ENCODE measurements at places on chromosomes 7 and 10.
A peak's percentile ranks its signal among the peaks of the same experiment; 100 is the strongest.

GRCh38 chr10:109957092-109957797 lies 33.9 kb upstream of the XPNPEP1 start:
- DNase-seq = peak; percentile 49

GRCh38 chr10:3750006-3750816 lies 34.8 kb downstream of the KLF6 start:
- no peak for DNase-seq

- DNase-seq = no peak
Observed at GRCh38 chr7:111388016-111388415, 174.3 kb downstream of the IMMP2L start.

- DNase-seq = no peak
Observed at GRCh38 chr7:157463245-157463644, 126.4 kb downstream of the DNAJB6 start.

DNA sequence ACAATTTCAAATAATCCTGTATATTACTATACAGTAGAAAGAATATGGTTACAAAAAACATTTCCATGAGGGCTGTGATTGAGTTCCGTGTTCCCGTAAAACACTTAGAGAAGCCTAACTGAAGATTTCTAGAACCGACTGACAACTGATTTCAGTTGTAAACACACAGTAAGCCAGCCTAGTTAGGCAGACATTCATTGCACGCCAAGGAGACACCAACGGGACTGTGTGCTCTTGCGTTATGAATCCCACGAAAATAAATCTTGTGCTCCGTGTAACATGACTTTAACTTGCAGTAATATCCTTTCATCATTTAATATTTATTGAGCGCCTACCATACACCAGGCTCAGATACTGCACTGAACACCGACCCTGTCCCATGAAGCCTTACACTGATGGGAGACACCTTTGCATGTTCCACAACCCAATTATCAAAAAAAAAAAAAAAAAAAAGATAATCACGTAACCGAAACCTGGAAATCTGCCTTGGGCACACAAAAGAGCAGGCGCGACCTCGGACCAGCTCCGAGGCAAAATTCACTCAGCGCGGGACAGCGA lies 420 bp upstream of the KLHL7 start:
- no peak for DNase-seq

- no peak for DNase-seq
Observed at GRCh38 chr10:100325158-100325557, 4.9 kb downstream of the PKD2L1 start.

DNA sequence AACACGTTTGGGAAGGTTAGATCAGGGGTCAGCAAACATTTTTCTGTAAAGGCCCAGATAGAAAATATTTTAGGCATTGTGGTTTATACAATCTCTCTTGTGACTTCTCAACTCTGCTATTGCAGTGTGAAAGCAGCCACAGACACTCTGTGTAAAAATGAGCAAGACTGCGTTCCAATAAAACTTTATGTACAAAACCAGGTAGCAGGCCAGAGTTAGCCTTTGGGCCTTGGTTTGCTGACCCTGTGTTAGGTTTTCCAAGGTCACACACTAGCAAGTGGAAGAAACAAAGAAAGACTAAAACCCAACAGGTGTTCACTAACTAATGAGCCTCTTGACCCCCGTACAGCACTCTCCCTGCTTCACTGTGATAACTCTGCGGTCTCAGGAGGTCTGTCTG lies 14.9 kb upstream of the PAXIP1 start:
- peak; percentile 56 for DNase-seq

DNA sequence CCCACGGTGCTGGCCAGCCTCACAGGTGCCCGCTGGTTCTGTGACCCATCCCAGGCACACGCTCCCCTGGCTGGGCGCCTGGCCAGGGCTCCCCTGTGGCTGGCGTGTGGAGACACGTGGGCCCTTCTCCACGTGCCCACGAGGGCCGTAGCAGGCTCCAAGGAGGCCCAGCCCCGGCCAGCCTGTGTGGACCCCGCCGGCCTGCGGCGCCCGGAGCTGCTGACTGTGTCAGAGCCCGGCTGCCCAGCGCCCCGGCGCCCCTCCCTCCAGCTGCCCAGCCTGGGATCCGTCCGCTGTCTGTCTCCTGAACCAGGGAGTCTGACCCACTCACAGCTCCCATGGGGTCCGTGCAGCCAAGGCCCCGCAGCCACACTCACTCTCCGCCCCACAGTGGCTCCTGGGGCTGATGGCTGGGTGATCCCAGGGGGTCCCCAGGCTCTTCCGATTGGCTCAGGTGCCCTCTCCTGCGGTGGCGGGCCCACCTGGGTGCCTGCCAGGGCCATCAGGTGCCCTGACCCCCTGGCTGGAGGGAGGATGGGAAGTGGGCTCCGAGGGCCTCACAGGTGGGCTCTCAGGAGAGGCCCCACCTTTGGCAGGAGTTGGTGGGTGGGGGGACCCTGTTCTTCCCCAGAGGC lies 9.6 kb downstream of the TMEM184A start:
- no peak for DNase-seq

GRCh38 chr10:75508239-75508813 lies 76.9 kb downstream of the LRMDA start:
- no peak for DNase-seq

DNA sequence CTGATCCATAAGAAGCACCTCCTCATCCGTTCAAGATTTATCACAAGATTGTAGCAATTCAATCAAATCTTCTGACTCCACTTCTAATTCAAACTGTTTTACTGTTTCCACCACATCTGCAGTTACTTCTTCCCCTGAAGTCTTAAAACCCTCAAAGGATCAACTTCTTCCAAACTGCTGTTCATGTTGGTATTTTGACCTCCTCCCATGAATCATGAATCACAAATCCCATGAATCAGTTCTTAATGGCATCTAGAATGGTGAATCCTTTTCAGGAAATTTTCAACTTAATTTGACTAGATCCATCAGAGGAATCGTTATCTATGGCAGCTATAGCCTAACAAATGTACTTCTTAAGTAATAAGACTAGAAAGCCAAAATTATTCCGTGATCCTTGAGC lies 122.3 kb downstream of the IMMP2L start:
- DNase-seq = no peak

DNA sequence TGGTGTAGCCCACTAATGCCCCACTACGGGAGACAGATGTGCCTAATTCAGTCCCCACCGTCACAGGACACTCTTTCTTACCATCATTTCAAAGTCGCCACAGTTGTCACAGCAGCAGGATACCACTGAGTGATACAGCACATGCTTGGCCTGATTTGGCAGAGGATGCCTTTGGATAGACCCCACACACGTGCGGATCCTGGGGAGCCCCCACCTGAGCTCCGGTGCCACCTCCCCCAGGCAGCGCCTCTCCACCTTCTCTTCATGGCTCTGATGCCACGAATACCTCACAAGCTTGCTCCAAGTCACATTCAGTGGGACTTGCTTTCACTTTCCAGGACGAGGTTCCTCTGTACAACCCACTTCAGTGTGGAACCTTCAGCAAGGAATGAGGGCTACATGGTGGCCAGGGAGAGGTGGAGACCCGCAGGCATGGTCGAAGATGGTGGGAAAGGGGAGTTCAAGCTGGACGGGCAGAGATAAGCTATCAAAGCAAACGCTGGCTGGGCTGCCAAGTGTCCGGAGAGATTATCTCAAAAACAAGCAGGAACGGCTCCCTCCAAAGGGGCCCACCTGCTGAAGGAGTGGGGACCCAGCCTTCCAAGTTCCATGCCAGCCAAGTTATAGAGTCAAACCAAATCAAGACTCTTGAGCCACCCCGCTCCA lies 107.4 kb downstream of the ZRANB1 start:
- DNase-seq = no peak

DNA sequence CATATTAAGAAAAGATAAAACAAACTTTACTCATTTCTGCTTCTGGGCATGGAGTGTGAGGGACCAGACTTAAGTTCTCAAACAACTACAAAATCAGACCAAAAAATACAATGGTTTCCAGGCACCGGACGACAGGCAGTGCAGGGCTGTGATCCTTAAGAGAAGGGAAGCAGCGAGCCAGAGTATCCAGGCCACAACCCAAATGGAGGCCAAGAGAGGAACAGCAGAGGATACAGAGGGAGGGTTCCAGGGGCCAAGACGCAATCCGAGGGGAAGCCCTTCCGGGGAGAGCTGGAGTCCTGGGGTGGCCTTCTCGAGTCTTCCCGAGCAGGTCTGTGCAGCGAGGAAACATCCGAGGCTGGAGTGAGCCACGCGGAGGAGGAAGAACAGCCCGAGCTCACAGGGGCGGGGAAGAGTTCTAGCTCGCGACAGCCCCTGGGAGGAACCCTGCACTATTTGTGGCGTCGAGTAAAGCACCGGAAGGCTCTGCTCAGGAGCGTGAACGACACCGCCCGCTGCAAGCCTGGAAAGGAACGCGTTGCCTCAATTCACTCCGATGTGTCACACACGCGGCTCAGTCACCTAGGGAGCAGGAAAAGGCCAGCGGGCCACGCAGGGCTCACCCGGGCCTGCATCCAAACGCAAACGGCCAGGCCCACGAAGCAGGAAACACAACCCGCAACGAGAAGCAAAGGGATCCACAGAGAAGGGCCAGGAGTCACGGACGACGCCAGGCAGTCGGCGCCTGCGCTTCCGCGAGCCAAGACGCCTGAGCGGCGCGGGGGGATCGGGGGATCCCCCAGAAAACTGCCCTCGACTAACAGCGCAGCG lies 933 bp upstream of the RNF32 start:
- no peak for DNase-seq

- no peak for DNase-seq
Observed at GRCh38 chr7:4207011-4207410, 475.1 kb upstream of the FOXK1 start.

- DNase-seq = no peak
Observed at GRCh38 chr7:141928146-141928844, 12.1 kb downstream of the OR9A4 start.

- DNase-seq = no peak
Observed at GRCh38 chr7:73447121-73447733, 13.6 kb downstream of the FZD9 start.

DNA sequence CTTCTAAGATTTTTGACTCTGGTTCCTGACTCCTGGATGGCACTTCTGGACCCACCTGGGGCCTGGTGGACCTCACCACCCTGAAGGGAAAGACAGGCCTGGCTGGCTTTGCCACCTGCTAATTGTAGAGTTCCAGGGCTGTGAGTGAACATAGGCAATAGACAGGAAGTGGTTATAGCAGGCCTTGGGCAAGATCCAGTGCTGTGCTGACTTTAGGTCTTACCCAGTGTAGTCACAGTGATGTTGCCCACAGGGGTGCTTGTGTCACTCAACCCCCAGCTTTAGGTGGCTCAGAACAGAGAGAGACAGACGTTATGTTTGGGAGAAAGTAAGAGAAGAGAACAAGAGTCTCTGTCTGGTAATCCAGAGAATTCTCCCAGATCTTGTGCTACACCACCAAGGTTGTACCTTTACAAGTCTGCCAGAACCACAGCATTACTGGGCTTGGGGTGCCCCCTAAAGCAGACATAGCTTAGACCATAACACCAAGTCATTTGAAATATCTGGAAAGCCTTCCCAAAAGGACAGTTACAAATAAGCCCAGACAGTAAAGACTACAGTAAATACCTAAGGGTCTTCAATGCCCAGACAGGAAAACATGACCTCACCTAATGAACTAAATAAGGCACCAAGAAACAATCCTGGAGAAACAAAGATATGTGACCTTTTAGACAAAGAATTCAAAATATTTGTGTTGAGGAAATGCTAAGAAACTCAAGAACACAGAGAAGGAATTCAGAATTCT lies 303.4 kb downstream of the PCLO start:
- DNase-seq = no peak

DNA sequence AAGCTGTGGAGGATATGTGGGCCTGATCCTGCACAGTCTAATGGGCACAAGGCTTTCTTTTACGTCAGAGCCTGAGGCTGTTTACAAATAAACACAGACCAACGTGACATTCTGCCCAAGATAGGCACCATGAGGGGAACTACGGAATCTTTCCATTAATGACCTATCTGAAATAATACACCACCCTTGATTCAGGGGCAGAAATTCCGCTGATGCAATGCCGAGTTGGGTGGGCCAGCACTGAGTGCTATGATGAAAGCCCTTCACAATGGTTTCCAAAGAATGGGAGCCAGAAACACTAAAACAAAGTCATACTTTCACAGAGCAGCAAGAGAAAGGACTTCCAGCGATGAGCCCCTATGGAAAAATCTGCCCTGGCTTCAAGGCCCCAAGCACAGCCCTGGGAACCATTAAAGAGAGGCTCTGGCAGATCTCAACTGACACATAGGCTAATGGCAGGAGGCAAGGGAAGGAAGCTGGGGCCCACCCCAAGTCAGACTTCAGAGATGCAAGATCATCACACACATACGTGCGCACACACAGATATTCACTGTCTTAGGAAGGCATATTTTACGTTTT lies 72.2 kb upstream of the DLX6 start:
- DNase-seq = no peak

DNA sequence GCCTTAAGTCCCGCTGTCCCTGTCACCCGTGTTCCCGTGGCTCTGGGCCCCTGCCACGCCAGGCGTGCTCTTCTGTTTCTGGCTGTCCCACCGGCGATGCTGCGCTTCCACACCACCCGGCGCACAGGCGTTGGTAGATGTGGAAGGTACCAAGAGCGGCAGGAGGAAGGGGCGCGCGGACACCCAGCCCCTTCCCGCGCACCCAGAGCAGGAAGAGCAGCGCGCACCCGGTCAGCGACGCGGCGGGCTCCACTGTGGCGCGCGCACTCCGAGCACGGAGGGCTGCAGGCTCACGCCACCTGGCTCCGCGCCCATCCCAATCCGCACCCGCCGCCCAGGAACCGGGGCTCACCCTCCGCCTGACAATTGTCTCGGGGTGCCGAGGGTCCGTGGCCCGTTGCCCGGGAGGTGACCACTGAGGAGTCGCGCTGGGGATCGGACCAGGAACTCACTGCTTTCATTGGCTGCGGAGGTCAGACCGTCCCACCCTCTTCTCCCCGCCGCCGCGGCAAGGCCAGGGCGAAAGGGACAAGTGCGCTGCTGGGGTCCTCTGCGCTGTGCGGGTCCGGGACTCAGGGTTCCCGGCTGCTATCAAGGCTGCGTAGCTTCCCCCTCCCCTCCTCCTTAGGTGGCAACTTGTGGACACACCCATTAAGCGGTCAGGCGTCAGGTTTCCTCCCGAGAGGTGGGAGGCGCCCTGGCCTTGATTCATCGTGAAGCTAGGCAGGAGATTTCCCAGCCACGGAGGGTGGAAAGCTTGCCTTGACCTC lies 121.6 kb upstream of the ZNF92 start:
- peak; percentile 85 for DNase-seq

- no peak for DNase-seq
Observed at GRCh38 chr7:37045681-37046179, 321.4 kb upstream of the AOAH start.

- no peak for DNase-seq
Observed at GRCh38 chr10:78348411-78349164, 314.9 kb downstream of the RPS24 start.

- no peak for DNase-seq
Observed at GRCh38 chr7:8618441-8619070, 185.1 kb downstream of the NXPH1 start.
